ENCODE measurements at places on chromosomes 4 and X.

GRCh38 chrX:50838820-50839600 lies 25.0 kb upstream of the SHROOM4 start:
- peak; percentile 67 for DNase-seq

- no peak for DNase-seq
These were observed 639.6 kb downstream of the ARAP2 start for GRCh38 chr4:35604724-35605123.

DNA sequence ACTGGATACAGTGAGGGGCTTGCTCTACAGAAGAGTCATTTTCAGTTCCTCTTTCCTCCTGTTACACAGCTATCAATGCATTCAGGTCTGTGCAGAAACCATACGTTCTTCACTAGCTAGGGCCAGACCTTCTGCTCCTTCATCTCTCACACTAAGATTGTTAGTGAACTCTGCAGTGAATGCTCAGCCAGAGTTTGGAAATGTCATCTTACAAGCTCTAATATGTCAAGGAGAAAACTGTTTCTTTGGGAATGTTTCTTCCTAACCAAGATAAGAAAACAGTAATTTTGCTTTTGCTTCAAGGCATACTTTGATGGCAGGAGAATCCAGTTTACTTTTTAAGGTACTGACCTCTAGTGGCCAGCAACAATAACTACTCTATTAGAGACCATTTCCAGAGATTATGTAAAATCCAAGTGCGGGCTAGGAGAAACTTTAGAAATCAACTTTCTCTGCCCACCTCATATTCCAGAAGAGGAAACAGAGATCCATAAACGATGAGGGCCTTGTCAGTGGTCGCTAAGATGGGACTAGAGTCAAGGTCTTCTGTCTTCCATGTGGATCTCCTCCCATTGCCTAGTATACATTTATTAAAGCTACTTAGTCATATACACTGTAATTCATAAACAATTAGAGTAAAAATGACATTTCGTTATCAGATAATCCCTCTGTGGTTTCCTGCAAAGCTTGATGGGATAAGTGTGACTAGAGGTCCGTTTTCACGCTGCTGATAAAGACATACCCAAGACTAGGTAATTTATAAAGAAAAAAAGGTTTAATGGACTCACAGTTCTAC lies 12.1 kb upstream of the CC2D2A start:
- peak; percentile 84 for DNase-seq

GRCh38 chr4:155077452-155078229 lies 130.8 kb upstream of the NPY2R start:
- no peak for DNase-seq

DNA sequence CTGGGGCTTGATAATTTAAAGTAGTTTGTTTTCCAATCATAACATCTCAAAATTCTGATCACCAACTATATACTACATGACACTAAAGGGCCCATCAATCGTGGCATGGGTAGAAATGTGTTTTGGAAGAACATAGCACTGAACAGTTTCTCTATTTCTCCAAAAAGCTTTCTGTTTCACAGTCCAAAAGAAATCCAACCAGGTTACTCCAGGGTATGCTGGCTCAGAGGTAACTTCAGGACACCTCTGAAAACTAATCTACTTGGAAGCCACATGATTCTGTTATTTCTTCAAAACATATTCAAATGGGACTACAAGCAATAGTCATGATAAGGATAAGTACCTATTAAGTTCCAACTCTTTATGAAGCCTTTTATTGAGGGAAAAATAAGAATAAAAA lies 8.3 kb downstream of the PHKA1 start:
- DNase-seq: peak; percentile 14

- DNase-seq: no peak
These were observed 14.2 kb upstream of the CPE start for GRCh38 chr4:165364452-165365080.

GRCh38 chr4:188005561-188005960 lies 10.0 kb downstream of the ZFP42 start:
- DNase-seq: no peak

DNA sequence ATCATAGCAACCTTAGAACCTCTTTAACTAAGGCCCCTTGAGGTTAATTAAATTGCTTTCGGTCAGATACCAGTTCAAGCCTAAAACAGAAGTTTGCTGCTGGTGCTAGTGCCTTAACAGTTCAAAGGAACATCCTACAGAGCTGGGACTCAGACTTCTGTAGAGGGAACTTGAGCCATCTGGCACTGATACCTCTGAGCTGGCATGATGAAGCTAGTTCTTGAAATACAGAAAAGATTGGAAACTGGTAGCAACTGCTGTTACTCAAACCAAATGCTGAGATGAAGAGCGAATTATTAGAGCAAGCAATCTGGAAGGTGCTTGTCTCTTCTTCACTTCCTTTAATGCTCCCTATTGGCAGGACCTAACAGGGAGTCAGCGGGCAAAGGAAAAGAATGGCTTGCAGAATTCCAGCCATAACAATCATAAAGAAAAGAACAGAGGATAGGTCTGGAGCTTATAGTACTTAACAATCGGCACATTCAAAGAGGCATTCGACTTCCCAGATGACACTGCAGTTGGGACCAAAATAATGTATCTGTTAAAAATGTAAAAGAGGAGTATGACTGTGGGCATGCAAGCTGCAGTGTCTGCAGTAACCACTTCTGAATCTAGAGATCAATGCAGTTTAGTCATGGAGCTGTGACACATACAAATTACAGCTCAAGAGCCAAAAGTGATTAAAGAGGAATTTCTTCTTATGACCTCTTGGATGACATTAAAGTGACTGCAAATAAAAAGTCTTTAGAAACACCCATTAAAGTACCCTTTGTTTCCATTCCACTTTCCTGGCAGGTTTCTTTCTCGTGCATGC lies 298.9 kb downstream of the PDGFC start:
- no peak for DNase-seq

- no peak for DNase-seq
These were observed 631.6 kb downstream of the PCDH18 start for GRCh38 chr4:136900696-136901095.

GRCh38 chrX:47218920-47219815 lies 687 bp downstream of the CDK16 start:
- no peak for DNase-seq

DNA sequence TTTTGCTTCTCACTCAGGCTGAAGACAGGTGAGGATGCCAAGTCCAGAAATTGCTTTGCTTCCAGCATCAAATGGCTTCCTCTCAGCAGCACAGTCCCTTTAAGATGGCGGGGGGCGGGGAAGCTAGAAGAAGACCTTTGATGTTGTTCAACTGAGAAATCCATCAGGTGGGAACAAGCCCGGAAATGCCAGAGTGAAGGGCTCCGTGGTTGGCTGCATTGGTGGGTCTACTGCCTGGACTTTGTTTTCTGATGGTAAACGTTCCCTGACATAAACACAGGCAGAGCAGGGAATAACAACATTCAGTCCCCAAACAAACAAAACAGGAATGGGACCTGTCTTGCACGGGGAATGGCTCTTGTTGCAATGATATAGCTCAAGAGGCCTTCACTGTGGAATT lies 37.3 kb downstream of the APLN start:
- no peak for DNase-seq

DNA sequence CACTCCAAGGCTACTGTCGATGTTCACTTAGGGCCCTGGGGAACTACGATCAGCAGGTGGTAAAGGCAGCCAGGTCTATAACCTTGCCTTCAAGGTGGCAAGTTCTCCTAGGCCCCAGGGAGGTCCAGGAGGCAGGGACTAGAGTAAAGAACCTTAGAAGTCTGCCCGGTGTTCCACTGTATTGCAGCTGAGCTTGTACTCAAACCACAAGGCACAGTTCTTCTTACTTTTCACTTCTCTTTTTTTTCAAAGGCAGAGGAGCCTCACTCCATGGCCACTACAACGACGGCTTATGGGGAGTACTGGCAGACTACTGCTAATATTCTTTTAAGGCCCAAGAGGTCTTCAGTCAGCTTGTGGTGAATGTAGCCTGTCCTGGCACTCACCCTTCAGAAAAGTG lies 78.8 kb upstream of the GPR174 start:
- DNase-seq: no peak

DNA sequence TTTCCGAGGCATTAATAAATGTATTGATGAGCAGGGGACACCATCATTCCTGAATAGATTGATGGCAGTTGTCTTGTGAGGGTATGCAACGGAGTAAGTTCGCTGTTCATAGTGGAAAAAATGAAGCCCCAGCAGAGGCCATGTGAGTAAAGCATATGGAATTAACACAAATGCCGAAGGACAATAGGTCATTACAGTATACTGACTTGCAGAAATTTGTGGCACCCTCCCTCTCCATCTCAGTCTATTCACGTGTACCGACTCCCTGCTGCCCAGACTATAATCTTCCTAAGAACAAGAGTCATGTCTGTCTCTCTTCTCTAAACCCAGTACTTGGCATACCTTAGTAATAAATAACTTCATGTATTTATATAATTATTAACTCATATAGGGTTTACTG lies 47.1 kb upstream of the PCDH10 start:
- no peak for DNase-seq

GRCh38 chrX:151852294-151852693 lies 60.4 kb upstream of the MAGEA4 start:
- DNase-seq: no peak

Data from choroid plexus epithelial cell (primary cell).